ENCODE measurements at places on chromosomes 4 and X. TPM values are rescaled to one million over a fixed set of nuclear protein-coding genes. Genes with fewer than 3 reads are reported as not detected.

The TMPRSS11D gene
- total RNA-seq, result not detected

The MID2 gene
- total RNA-seq, result 7.4 TPM

The MAGEB2 gene
- total RNA-seq, result not detected

GRCh38 chr4:48275686-48276085, 6.0 kb upstream of the TEC start:
- no peak for DNase-seq

Data from activated CD8-positive, alpha-beta T cell treated with anti-CD3 and anti-CD28 coated beads for 36 hours (primary cell).